Right forelimb (tissue), 1 donor: ENCODE measurements at places on chromosomes 1 and 21.

DNA sequence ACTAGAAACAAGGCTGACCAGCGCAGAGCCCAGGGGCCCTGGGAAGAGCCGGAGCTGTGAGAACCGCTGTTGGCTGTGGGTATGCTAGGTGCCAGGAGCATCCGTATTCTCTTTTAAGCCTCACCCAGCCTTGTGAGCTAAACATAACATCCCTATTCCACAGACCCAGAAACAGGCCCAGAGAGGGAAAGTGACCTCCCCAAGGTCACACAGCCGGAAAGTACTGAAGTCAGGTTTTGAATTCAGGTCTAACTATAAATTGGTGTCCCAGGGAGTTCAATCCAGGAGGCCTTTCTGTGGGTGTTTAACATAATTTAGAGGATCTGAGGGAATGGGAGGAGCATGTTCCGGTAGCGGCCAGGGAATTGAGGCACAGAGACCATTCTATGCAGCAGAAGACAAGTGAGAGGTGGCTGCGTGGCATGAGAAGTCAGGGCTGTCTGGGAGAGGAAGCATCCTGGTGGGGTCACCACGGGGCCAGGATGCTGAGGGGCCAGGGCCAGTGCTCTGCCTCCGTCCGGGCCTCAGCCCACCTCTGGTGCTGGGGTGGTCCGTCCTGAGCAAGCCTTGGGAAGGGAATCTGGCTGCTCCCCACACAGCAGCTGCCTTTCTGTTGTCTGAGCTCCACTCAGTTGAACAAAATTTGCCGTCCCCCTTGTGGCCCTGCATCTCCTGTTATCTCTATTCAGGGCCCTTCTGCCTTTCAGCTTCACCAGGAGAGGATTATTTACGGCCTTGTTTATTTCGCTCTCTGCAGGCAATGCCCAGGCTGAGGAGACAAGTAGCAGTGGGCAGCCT is 338.8 kb upstream of the VAMP3 start:
- DNase-seq, result no peak

GRCh38 chr1:22171951-22172715 is 29.2 kb upstream of the WNT4 start:
- no peak for DNase-seq

DNA sequence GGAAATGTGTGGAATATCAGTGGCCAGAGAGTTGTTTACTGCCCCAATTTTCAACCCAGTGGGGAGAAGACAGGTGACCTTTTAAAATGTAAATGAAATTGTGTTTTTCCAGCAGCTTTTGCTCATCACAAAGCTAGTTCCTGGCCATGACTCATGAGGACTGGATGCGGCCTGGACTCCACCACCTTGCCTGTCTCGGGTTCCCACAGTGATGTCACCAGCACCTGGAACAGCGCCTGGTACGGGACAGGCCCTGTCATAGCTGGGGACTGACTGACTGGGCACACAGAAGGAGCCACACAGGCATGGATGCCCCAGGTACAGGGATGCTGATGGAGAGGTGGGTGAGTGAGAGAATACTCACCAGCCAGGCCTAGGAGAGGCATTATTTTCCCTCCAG is 277.1 kb downstream of the AJAP1 start:
- DNase-seq, result no peak

DNA sequence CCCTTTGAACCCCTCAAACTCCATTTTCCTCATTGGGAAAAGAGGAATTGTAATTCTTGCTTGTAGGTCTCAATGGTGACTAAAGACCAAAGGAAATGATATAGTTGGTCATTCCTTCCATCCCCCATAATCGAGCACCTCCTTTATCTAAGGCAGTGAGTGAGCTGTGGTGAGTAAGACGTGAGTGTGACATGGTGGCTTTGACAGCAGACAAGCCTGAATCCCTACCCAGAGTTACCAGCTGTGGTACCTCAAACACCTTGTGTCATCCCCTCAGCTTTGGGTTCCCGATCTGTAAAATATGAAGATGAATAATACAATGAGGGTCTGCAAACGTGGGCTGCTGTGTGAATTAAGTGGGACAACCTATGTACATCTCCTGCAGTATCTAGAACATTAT is 8.4 kb downstream of the TRAF5 start:
- no peak for DNase-seq

DNA sequence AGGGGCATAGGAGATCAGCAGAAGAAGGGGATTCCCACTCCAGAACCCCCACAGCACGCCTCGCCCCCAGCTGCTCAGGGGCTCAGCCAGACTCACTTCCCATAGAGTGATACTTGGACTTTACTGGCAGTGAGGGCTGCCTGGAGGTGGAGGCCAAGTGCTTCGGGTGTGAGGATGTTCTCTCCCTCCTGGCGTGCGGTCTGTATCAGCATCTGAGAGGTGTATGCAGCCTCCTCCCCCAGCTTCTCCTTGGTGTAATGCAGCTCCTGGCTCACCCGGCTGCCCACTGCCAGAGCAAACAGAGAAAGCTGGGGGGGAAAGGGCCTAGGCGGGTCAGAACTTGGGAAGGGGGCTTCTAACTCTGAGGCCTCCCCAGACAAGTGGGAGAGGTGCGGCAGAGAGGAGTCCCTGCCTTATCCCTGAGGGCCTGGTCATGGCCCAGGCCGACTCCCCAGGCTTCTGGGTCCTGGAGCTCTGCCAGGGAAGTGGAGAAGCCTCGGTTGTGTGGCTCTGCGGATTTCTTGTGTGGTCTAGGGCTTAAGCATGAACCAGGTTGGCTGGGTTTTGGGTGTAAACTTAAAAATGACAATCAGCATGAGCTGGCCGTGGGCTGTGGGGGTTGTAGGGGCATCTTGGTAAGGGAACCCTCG is 10.9 kb downstream of the PTCH2 start:
- no peak for DNase-seq

GRCh38 chr1:152699746-152700145 is 1.6 kb downstream of the LCE2A start:
- no peak for DNase-seq

DNA sequence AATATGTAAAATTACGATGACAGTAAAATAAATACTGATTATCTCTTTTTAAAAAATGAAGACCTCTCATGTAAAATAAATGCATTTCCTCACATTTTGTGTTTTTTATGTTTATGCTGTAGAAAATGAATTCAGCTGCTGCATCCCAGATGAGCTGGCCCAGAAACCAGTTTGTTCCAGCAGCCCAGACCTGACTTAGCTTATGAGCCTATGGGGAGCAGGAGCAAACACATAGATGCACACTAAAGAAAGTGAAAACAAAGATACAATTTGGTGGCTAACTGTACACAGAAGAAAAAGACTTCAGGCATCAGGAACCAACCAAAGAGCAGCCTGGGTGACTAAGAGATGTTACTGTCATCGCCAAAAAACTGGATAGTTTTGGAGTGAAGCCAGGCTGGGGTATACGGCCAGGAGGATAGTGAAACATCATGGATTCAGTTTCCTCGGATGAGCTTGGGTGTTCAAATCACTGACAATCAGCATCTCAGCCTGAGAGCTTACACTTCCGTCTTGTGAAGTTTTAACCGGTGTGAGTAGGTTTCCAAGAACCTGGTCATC is 113.9 kb upstream of the BACE2 start:
- DNase-seq, result no peak

DNA sequence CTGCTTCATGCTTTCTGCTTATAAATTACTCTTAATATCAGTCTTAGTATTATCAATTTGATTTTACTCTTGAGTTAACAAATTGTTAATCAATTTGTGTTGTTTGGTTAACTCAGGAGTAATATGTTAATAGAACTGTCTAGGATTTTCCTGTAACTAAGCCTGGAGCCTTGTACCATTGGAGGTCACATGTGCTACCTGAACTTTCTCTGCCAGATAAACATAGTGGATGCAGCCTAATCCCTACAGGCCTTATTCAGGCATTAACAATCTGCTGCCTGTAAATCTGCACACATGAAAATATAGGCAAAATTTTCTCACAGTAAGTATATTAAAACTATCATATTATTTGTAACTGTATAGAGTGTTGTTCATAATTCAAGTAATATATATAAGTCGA is 47.1 kb upstream of the TMPRSS2 start:
- no peak for DNase-seq

- no peak for DNase-seq
These were observed 431.3 kb downstream of the MRPL39 start for GRCh38 chr21:25175938-25176337.

- DNase-seq, result no peak
These were observed 128.1 kb upstream of the CTTNBP2NL start for GRCh38 chr1:112267929-112268328.

GRCh38 chr1:78501203-78501602 is 10.4 kb downstream of the PTGFR start:
- no peak for DNase-seq

- DNase-seq, result no peak
These were observed 2.4 kb downstream of the ATP8B2 start for GRCh38 chr1:154327466-154328317.

DNA sequence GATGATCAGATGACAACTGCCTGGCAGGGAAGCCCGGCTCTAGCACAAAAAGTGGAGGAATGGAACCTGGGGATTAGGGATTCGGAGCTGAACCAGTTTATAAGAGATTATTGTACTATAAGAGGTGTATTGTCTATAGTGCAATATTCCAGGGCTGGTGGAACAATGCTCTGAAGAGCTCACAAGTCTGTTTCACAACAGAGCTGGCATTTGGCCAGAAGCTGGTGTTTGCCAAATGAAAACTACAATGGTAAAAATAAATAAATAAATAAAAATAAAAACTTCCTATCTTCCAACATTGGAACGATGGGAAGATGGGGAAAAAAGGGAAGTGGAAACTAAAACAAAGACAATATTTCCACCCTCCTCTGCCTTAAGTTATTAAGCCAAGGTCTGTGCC is 73.5 kb downstream of the CHODL start:
- DNase-seq, result no peak

DNA sequence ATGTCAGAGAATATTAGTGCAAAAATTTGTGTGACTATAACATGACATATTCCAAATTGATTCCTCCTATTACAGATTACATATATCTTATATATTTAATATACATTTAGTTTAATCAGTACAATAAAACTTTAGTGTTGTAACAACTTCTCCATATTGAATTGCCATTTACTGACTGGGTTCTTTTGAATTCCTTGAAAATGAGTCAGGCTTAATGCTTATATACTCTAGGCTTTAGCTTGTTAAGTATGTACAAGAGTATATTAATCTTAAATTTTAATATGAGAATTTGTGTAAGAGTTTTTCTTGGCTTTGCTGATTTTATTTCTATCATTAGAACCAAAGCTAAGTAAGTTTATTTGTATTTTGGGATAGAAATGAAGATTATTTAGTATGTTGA is 40.3 kb downstream of the XPR1 start:
- DNase-seq, result no peak

- DNase-seq, result no peak
These were observed 10.4 kb downstream of the DTL start for GRCh38 chr1:212045981-212046380.
